ENCODE measurements at places on chromosomes 12 and 14.
A peak's percentile ranks its signal among the peaks of the same experiment; 100 is the strongest.

- DNase-seq = no peak
These were observed 98.3 kb downstream of the LRRC74A start for GRCh38 chr14:76924371-76925096.

DNA sequence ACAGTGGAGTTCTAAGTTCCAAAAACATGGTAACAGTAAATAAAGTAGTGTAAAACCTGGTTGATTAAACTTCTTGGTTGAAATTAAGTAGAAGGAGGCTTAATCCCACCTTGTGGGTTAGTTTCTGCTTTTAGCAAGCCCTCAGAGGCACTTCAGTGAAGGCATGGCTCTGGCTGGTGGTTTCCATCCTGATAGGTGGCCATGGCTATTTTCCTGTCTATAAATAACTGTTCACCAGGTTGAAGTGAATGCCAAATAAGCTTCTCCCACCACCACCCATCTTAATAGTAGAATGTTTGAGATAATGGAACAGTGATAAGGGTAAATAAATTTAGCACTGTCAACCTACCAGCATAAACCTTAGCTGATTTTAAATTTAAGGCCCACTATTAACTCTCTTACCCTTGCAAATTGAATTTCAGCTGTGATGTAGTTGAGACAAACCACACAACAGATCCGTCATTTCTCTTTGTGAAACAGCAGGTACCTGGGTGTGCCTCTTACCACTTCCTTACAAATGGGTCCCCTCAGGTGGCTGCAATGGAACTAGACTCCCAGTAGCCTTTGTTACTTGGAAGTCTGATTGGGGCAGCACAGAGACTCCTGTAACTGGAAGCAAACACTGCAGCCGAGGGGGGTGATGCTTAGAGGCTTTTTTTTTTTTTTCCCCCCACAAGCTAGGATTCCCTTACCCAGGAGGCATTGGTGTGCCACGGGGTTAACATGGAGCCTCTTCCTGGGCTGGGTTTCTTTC, 41.4 kb downstream of the DAAM1 start:
- DNase-seq = no peak

DNA sequence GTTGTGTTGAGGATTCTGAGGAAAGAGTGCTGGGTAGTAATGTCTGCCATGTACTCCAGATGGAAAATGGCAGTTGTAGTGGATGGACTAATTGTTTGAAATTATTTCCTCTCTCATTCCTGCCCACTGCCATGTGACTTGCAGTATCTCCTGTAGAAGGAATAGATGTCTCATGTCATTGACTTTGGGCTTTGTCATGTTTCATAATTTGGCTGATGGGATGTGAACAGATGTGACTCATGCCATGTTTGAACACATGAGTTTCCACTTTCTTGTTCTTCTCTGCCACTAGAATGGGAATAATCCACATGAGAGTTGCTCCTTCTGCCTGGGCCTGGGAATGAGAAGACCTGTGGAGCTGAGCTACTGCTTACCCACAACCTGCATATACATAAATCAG, 2.4 kb upstream of the CALCOCO1 start:
- no peak for DNase-seq

- DNase-seq = peak; percentile 76
These were observed 334.0 kb downstream of the BTG1 start for GRCh38 chr12:91811481-91812287.

GRCh38 chr12:82625523-82625922, 61.2 kb upstream of the TMTC2 start:
- DNase-seq = no peak

DNA sequence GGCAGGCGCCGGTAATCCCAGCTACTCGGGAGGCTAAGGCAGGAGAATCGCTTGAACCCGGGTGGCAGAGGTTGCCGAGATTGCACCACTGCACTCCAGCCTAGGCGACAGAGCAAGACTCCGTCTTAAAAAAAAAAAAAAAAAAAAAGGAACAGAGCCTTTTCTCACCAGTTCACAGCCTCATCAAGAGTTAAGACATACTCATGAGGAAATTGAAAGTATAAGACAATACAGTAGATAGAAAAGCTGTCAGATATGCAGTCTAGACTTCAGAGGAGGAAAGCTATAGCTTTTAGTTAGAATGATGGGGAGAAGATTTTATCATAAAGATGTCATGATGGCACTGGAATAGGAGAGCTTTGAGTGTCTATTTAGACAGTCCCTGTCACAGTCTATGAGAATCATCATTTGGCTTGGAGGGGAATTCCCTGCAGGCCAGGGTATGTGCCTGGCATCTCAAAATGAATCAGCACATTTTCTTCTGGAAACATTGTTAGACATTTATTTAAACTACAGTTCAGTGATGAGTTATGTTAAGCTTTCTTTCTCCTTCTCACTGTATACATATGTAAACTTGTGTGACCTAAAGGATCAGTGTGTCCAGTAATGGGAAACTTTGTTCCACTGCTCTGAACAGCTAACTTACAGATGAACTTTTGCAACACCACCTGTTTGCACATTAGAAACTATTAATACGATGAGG, 2.9 kb upstream of the RAB35 start:
- no peak for DNase-seq

DNA sequence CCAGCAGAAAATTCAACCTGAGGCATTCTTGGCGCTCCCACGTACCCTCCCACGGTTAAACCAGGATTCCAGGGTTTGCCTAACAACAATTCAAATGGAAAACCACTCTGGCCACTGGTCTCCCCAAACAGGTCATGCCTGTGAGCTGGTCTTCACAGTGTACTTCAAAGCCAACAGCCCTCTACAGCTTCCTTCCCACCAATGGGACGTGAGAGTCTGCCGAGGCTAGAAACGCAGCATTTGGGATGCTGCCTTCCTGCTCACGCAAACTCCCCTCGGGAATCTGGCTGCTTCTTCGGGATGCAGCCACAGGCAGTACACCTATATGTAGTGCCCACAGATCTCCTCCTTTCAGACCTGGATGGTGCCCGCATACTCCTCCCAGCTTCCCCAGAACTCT, 149.1 kb downstream of the KLHL28 start:
- DNase-seq = no peak

DNA sequence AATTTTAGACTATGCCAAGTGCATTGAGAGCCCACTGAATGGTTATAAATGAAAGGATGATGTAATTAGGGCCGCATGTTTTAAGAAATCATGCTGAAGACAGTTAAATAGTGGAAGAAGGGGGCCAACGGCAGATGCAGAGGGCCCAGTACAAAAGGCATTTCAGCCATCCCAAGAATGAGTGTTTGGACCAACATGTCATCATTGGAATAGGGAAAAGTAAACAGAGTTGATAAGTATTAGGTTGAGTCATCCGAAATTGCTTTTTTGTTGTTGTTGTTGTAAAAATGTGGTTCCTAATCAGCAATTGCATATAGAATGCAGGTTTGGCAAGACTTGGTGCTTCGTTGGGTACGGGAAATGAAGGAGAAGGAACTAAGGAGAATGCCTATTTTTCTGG, 29.5 kb downstream of the BMP4 start:
- no peak for DNase-seq

- DNase-seq = no peak
These were observed 30.4 kb upstream of the CACNA2D4 start for GRCh38 chr12:1948883-1949282.

DNA sequence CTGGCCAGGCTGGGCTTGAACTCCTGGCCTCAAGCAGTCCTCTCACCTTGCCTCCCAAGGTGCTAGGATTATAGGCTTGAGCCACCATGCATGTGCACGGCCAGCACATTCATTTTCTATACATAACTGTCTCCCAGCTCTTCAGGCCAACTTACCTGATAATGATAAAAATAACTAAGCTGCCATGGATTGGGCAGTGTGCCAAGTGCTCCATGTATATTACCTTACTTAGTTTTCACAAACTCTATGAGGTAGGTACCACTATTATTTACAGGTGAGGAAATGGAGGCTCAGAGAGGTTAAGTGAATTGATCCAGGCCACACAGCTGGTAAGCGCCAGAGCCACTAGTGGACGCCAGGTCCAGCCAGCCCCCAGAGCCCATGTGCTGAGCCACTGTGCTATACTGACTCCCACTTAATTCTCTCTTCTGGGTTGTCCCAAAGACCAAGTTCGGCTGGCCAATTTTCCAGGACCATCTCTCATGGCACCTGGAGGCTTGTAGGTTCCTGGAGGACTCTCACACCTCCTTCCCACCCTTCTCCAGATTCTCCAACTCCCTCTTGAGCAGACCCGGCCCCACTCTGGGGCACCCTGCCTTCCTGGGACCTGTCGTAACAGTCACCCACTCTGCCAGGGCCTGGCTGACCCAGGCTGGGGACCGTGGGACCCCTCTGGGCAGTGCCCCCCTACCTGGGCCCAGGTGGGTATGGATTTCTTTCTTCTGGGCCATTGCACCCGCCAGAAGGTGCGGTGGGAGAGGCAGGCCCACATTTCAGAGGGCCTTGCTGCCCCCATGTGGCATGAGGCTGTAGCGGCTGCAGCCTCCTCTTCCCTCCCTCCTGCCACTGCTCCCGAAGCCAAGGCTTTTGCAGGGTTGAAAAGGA, 30.2 kb upstream of the CIPC start:
- DNase-seq = peak; percentile 49

DNA sequence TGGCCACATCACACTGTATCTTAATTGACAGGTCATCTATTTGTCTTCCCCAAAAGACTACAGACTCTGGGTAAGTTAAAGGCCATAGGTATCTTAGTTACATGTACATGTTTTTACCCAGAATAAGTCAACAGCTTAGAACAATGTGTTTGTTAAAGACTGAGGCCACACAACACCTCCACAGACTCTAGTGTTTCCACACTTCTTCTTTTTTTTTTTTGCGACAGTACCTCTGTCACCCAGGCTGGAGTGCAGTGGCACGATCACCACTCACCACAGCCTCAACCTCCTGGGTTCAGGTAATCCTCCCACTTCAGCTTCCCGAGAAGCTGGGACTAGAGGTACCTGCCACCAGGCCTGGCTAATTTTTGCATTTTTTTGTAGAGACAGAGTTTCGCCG, 1.3 kb downstream of the GPN3 start:
- no peak for DNase-seq

DNA sequence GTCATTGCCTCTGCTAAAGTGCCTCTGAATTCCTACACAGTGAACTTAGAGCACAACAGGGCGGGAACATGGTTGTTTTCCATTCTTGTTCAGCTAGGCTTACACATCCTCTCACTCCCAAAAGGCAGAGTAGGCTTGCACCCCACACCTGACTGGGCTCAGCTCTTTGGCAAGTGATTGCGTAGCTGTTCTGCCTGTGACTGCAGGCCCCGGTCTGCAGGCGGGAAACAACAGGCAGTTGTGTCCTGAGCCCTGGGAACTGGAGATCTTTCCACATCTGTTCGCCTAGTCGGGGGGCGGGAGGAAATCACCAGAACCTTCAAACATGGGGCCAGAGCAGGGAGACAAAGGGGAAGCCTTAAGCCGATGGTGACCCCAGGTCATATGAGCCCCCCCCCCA, 274.7 kb downstream of the ZFP36L1 start:
- DNase-seq = no peak

DNA sequence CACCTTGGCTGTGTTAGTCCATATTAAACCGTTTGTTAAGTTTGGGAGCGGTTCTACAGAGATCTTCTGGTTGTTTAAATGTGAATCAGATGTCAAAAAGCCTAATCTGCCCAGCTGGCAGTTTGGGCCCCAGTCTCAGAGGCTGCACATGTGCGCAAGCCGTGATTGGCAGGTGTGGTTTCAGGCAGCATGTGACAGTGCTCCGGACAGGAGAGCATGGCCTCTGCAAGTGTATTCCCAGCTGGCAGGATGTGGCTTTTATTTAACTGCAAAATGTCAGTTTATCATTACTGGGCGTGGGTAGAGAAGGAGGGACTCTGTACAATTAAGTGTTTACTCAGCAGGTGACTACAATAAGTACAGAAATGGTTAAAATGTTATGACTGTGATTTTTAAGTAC, 77.5 kb downstream of the PELI2 start:
- no peak for DNase-seq

DNA sequence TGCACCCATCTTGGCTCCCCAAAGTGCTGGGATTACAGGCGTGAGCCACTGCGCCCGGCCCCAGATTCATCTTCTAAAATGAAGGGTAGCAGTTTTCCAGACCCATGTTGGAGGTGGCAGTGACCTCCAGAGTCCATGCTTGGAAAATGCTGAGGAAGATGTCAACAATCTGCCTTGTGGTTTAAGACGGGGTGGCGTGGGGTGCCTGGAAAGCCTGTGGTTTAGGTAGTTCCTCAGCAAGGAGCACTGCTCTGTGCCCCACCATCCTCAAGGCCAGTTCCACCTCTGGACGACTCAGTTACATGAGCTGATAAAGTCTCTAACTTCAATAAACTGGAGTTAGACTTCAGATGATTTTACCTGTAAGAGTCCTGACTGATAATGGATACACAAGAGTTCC, 48.6 kb downstream of the DRAM1 start:
- no peak for DNase-seq

DNA sequence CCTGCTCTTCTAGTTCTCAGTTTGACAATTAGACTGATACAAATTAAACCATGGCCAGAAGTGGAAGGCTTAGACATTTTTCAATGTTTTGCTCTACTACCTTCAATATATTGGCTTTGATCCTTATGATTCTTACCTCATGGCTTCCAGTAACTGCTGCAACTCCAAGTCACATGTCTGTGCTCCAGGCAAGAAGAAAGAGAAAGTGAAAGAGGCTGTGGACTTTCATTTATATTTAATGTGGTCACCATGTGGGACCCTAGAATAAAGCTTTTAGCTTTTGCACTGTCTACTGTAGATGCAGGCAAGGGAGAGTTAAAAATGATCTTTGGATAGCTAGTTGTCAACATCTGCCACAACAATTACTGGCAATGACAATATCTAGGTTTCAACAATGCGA, 214.3 kb upstream of the PDE3A start:
- DNase-seq = no peak

- no peak for DNase-seq
These were observed 34.8 kb downstream of the BRAP start for GRCh38 chr12:111650912-111651311.

DNA sequence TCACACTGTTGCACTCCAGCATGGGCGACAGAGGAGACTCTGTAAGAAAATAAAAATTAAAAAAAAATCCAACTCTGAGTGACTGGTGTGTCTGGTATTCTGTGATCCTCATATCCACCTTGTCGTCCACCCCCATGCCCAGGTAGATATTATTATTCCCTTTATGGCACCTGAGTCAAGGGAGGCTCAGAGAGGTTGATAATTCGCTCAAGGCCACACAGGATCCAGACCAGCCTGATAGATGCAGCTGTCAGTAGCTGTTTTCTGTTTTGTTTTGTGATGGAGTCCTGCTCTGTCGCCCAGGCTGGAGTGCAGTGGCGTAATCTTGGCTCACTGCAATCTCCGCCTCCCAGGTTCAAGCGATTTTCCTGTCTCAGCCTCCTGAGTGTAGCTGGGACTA, 14.8 kb upstream of the FAM222A start:
- DNase-seq = no peak

- DNase-seq = no peak
These were observed 68.0 kb downstream of the AVPR1A start for GRCh38 chr12:63083046-63083445.

GRCh38 chr12:48542300-48542928, 17.0 kb downstream of the OR8S1 start:
- peak; percentile 39 for DNase-seq

- DNase-seq = no peak
These were observed 83.0 kb upstream of the FZD10 start for GRCh38 chr12:130079279-130079678.

- no peak for DNase-seq
These were observed 20.6 kb upstream of the PYGL start for GRCh38 chr14:50964683-50965390.
